ENCODE measurements at places on chromosomes 3 and 15.

DNA sequence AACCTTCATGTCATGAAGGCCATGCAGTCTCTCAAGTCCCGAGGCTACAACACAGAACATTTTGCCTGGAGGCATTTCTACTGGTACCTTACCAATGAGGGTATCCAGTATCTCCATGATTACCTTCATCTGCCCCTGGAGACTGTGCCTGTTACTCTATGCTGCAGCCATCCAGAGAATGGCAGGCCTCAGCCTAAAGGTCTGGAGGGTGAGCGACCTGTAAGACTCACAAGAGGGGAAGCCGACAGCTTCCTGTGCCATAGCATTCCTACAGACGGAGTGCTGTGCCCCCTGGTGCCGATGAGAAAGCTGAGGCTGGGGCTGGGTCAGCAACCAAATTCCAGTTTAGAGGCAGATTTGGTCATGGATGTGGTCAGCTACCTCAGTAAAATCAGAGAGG lies 51.3 kb upstream of the CADPS start:
- peak; percentile 33 for DNase-seq

GRCh38 chr3:122101646-122102045 lies 46.5 kb downstream of the CD86 start:
- peak; percentile 37 for DNase-seq

DNA sequence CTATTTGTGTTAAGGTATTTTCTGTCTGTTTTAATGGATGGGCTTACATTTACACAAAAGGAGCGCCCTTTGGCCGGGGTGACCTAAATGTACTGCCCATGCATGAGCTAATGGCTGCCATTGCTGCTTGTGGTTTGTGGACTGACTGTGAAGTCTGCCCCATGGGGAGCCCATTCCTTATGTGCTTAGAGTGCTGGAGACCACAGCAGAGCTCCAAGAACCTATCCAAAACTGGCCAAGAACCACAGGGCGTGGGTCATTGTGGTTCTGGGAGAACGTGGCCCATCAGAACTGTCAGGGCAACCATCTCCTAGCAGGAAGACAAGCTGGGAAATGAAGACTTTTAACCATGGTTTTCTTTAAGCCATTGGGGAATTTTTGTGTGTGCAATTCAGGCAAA lies 105.3 kb downstream of the CHDH start:
- no peak for DNase-seq

DNA sequence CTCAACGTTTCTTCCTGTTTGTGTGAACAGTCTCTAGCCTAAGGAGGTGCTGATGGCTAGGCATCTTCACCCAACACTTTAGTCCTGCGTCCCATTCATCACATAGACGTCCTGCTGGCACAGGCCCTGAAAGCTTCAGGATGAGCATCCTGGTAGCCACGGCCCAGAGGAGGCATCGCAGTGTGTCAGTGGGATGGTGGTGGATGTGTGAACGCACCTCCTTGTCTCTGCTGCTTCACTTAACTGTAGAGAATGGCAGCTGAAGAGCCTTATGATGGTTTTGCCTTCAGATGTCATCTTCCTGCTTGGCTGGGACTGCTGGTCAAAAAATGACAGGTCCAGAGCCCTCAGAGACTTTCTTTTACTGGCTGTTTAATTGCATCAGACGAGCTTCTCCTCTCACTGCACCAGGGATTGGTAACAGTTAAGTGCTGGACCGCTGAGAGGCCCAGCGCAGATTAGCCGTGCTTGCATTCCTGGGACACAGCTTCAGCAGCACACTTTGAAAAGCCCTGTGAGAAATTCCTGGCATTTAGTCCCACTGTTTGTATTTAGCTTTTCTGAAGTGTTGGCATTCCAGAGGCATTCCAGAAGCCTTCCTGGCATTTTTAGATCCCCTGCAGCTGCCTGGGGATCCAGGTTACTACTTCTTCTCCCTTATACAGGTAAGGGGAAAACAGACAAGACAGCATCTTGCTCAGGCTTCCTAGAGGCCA lies 132.4 kb upstream of the PLXNA1 start:
- DNase-seq, result no peak

GRCh38 chr3:154931484-154931883 lies 148.6 kb upstream of the MME start:
- no peak for DNase-seq

- DNase-seq, result no peak
These were observed 33.1 kb downstream of the CDC25A start for GRCh38 chr3:48155122-48155521.

GRCh38 chr15:68333775-68334470 lies 56.4 kb downstream of the FEM1B start:
- no peak for DNase-seq

GRCh38 chr15:75368689-75369239 lies 357 bp upstream of the MAN2C1 start:
- DNase-seq, result no peak

- DNase-seq, result no peak
These were observed 1543.0 kb downstream of the OTOL1 start for GRCh38 chr3:163039636-163040035.

DNA sequence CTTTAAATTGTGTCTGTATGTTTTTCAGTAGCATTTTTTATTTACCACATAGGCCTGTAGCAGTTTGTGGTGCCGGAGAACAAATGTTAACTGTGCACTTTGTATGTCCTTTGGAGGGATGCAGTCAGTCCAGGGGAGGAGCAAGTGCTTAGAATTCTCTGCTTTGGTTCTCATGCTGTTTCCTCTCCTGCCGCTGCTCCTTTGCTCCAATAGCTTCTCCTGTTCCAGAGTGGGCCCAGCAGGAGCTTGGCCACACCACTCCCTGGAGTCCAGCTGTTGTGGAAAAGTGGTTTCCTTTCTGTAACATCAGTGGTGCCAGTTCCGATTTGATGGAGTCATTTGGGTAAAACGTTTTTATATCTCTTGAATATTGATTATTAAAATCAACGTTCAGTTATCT lies 16.6 kb downstream of the TICRR start:
- DNase-seq, result no peak

DNA sequence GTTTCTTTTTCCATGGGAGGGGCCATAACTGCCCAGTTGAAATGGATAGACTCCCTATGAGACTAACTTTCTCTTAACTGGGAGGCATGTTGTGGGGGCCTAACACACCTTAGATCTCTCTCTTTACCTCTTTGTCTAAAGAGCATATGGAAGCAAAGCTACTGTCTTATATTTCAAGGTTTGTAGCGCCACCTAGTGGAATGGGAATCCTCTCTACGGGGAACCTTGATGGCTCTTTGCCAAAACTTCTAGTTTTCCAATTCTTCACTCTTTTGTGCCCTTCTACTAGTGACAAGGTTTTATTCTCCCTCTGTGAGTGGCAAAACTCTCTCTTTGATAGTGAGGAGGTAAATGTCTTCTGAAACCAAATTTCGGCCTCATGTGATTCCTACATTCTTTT lies 1030.4 kb upstream of the CADM2 start:
- peak; percentile 8 for DNase-seq

GRCh38 chr3:29153811-29154210 lies 127.1 kb upstream of the RBMS3 start:
- DNase-seq, result no peak

DNA sequence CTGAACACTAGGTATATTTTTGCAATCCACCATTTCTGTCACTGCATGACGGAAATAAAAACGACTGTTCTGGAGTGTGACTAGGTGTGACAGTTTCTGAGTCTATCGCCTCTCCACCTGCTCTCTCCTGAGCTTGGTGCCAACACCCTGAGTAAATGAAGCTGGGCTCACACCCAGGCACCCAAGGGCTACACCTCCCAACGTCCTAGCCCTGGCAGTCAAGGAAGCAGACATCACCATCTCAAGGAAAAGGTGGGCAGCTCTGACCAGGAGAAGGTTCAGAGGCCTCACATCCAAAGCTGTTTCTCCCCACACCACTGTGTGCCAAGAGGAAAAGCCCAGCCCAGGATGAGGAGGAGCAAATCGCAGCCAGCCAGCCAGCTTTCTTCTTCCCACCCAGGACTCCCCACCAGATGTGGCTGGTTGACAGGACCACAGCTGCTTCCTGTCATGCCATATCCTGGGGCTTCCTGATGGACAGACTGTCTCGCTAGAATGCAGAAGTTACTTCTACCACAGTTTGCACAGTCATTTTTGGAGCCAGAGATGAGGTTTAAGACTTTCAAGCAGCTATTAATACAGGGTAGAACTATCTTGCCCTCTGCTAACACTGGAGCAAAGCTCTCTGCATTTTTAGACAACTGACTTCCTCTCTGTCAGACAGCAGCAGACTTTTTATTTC lies 3.3 kb downstream of the SCAMP2 start:
- DNase-seq, result peak; percentile 53

DNA sequence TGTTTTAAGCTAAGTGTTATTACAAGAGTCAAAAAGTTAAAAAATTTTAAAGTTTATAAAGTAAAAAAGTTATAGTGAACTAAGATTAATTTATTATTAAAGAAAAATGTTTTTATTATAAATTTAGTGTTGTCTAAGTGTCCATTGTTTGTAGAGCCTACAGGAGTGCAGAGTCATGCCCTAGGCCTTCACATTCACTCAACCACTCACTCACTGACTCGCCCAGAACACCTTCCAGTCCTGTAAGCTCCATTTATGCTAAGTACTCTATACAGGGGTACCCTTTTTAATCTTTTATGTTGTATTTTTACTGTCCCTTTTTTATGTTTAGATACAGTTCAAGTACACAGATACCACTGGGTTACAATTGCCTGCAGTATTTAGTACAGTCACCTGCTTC lies 37.2 kb downstream of the EEFSEC start:
- no peak for DNase-seq

- DNase-seq, result no peak
These were observed 25.1 kb upstream of the CPNE9 start for GRCh38 chr3:9678493-9678892.

Measured in endothelial cell (in vitro differentiated cells).